Left lung (tissue), 14 donors: ENCODE measurements at places on chromosomes 16 and 17. TPM values are rescaled to one million over a fixed set of nuclear protein-coding genes. Genes with fewer than 3 reads are reported as not detected.

Gene TBC1D3
- polyA plus RNA-seq, result not detected

DNA sequence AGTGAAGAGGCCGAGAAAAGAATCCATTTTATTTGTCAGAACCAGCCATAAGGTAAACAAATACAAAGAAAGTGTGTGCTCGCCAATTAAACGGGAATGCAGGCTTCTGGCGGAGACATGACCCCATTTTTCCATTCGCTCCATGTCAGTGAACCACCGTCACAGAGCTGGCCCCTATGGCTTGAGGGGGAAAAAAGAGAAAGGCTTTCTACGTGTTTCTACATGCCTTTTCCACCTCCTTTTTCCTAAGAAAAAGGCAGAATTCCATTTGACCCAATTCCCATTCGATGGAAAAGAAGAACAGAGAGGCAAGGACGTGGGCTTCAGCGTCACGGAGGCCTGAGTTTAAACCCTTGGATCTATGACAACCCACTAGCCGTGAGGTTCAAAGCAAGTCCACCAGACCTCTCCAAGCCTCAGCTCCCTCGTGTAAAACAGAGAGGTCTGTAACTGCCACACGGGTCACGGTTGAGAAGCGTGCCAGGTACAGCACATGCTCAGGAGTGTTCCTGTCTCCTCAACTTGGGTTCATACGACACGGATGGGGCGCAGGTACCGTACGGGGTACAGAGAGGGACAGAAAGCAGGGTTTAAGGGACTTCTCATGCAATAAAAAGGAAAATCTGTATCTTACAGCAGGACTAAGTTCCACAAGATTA, 91.9 kb downstream of the NXN start:
- DNase-seq, result no peak

DNA sequence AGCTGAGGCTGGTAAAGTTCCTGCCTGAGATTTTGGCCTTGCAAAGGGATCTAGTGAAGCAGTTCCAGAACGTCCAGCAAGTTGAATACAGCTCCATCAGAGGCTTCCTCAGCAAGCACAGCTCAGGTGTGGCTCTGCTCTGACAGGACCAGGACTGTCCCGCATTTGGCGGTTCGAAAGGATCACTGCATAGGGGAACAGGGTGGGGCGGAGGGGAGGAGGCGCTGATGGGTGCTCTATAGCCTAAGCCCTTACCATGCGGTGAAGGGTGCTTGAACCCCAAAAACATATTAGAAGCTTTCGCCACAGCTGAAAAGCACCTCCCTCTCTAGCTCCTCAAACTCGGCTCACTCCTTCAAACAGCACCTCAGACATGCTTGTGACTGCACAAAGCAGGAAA, 29.9 kb upstream of the ENDOV start:
- DNase-seq, result no peak

- no peak for DNase-seq
These were observed 53.0 kb downstream of the TUBD1 start for GRCh38 chr17:59839651-59840328.

DNA sequence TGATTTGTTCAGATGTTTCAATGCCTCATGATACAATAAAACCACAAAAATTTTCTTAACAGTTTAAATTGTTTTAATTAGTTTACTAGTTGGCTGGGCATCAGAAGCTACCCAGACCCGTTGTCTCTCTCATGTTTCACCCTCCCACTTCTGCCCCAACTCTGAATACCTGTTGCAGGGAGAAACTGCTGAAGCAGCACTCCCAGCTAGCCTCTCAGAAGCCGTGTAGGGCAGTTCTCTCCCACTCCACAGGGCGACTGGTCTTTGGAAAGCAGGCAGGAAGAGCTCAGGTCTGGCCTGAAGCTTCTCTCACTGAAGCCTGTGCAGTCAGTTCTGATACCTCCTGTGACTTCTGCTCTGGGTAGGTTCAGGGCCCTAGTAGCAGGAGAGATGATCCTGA, 1.6 kb upstream of the EDC4 start:
- DNase-seq, result no peak
